ENCODE measurements at places on chromosomes 4 and X.

DNA sequence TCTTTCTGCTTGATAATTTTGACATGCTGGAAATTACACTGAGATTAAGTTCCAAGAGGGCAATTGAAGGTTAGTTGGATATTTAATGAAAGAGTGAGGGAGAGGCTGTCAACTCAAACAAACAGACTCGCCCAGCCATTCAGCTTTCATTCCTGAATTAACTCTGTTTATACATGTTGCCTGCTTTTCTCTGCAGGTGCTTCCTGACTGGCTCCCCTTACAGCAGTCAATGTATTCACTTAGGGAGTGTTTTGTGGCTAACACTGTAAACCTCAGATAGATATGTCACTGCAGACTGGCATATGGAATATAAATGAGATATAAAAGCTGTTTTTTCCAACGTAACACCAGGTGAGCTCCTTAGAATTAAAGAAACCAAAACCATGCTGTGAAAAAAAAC is 28.7 kb downstream of the TMPRSS11A start:
- no peak for DNase-seq

DNA sequence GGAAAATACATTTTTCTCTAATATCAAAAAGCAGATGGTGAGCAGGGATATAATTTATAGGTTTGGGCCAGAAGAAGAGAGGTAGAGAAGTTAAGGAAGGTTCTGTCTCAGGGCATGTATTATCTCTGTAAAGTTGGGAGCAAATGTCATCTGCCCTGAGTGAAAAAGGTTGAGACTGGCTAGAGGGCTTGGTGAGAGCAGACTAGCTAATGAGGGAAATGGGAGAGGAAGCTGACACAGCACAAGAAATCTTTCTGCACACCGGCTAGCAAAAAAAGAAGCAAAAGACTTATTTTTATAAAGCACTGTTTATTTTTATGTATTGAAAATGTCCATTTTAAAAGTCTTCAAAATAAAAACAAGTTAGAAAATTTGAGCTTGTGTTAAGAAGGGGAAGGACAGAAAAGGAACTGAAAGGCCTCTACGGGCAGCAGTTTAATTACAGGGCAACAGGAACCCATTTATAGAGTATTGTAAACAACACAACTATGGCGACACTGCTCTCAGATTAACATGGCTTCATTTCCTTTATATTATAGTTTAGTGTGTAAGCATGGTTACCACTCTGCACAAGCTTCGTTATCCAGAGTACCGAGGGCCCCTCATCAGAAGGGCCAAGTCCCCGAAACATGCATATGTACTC is 17.4 kb downstream of the CD40LG start:
- no peak for DNase-seq

- DNase-seq: no peak
These were observed 230.1 kb upstream of the FAT4 start for GRCh38 chr4:125084608-125085007.

- no peak for DNase-seq
These were observed 50.3 kb downstream of the GPC3 start for GRCh38 chrX:133935076-133935475.

GRCh38 chrX:22320236-22320873 is 47.6 kb downstream of the CBLL2 start:
- DNase-seq: no peak

DNA sequence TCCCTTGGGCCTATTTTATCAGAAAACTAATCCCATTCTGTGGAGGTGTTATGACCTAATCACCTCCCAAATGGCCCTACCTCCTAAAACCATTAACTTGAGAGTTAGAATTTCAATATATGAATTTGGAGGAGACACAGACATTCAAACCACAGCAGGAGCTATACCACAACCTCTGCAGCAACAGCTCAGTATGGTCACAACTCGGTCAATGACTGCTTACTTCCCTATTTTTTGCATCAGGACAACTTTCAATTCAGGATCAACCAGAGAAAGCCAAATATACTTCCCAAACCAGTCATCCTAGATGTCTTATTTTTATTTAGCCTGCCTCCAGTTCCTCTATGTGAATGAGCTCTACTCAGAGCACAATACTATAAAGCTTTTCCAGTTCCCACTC is 11.3 kb upstream of the SMARCA5 start:
- no peak for DNase-seq
